ENCODE measurements at places on chromosomes 3 and 15.
A peak's percentile ranks its signal among the peaks of the same experiment; 100 is the strongest.

GRCh38 chr3:48762816-48763215, 45.8 kb upstream of the IP6K2 start:
- DNase-seq, result no peak

DNA sequence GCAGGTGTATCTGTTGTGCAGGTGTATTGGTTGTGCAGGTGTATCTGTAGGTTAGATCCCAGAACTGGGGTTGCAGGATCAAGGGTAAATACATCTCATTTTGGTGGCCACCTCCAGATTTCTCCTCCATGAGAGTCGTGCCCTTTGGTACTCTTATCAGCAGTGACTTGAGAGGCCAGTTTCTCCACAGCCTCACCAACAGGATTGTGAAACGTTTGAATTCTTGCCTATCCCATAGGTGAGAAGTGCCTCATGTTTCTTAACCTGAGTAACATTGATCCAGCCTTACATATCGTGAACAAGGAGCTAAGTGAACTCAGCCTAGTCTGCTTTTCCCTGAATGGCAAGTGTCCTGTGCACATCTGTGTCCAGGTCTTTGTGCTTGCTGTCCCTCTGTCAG, 55.4 kb downstream of the CMTM8 start:
- DNase-seq, result no peak

DNA sequence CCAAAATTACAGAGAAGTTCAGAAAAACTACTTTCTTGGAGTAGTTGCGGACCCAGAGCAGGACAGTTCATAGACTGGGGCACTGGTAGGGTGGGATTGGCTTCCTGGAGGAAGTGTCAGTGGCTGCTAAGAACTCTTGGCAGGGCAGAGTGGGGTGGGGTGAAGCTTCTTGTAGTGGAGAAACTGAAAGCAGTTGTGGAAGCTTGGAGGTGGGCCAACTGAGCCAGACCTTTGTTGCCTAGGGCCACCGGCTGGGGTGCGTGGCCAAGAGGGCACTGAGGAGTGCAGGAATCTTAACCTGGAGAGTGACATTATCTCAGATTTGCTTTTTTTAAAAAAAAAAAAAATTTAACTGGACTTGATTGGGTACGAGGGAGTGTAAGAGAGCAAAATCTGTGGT, 3.1 kb downstream of the KAT2B start:
- peak; percentile 90 for DNase-seq

- peak; percentile 79 for DNase-seq
Measured at GRCh38 chr3:194540274-194540905, 53.6 kb upstream of the ATP13A3 start.

- no peak for DNase-seq
Measured at GRCh38 chr3:105661461-105661860, 207.4 kb downstream of the CBLB start.

- DNase-seq, result peak; percentile 57
Measured at GRCh38 chr3:8657804-8658305, 13.3 kb upstream of the SSUH2 start.

- DNase-seq, result peak; percentile 72
Measured at GRCh38 chr3:52247409-52248164, 2.0 kb downstream of the PPM1M start.

DNA sequence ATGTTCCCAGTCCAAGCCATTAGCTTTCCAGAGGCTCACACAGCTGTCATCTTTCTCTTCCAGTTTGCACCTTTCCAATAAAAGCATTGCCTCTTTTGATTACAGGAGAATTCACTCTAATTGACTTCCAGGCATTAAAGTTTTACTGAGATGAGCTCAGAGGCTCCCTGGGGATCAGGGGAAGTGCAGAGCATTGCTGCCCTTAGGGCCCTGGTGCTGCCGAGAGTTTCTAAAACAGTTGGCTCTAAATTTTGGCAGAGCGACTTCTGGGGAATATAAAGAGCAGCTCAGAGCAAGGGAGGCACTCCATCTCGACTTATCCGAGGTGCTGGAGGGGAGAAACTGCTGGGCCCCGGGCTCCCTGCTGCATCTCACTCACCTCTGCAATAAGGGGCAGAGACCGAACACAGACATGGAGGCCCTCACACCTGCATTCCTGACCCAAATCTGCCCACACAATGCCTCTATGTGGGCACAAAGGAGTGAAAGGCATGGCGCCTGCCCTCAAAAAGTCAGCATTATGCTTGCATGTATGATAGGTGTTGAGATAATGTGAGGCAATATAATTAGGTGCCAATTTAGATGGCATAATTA, 61.7 kb downstream of the SCN11A start:
- DNase-seq, result no peak

GRCh38 chr3:151282921-151283320, 4.6 kb upstream of the P2RY14 start:
- DNase-seq, result no peak

GRCh38 chr3:168808596-168808995, 712.9 kb upstream of the GOLIM4 start:
- no peak for DNase-seq

Measured in spleen (tissue), 13 donors.